ENCODE measurements at places on chromosomes 2 and 18.

DNA sequence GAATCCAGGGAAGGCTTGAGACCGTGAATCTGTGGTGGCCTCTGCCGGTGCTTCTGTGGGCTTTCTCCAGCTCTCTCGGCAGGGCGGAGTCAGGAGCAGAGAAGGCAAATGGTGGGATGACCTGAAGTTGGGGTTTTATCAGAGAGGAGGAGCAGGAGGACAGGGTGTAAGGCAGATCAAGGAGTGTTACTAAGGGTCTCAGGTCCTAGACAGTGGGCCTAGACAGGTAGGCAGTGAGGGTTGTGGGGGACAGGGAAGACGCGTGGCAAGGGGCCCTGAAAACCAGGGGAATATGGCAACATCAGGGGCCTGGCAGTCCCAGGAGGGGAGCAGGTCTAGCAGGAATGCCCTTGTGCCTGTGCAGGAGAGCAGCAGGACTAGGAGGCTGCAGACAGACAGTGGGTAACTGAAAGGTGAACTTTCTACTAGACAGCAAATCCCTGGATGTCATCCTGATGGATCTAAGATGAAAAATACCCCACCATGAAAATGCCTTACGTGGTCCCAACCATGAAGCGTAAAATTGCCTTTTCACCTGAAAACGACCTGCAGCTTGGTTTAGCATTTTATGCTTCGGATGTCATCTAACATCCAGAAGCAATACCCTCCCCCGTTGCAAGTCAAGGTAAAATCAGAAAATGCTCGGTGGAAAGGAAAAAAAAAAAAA lies 42.1 kb downstream of the SRSF7 start:
- DNase-seq, result no peak

- DNase-seq, result no peak
Observed at GRCh38 chr2:140600116-140600515, 1530.7 kb downstream of the LRP1B start.

- no peak for DNase-seq
Observed at GRCh38 chr18:4267641-4268040, 187.5 kb downstream of the DLGAP1 start.

GRCh38 chr2:239973386-239973785 lies 51.8 kb downstream of the NDUFA10 start:
- DNase-seq, result no peak

DNA sequence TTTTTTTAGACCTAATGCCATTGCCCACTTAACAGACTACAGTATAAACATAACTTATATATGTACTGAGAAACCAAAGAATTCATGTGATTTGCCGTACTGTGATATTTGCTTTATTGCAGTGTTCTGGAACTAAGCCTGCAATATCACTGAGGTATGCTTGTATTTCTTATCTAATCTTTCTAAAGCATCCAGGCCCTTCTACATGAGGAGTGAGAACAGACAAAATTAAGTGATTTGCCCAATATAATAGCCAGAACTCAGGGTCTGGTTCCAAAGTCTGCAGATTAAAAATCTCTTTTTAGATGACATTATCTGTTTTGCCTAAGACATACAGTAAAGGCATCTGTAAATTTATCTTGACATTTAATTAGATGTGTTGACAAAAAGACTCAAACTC lies 41.9 kb downstream of the BMPR2 start:
- no peak for DNase-seq

Data from stimulated activated CD4-positive, alpha-beta T cell treated with anti-CD3 and anti-CD28 coated beads, Interleukin-12 subunit alpha, Interleukin-12 subunit beta, amount 100 ng/mL, for 24 hours (primary cell).